ENCODE measurements at places on chromosomes 7 and 10.
A peak's percentile ranks its signal among the peaks of the same experiment; 100 is the strongest.

GRCh38 chr10:101536800-101537199 is 51.3 kb downstream of the POLL start:
- no peak for DNase-seq

GRCh38 chr10:132669208-132669861 is 116.6 kb downstream of the NKX6-2 start:
- DNase-seq, result no peak

- DNase-seq, result no peak
These were observed 64.5 kb upstream of the C10orf90 start for GRCh38 chr10:126734967-126735366.

GRCh38 chr10:4249841-4250586 is 465.0 kb upstream of the KLF6 start:
- DNase-seq, result no peak

DNA sequence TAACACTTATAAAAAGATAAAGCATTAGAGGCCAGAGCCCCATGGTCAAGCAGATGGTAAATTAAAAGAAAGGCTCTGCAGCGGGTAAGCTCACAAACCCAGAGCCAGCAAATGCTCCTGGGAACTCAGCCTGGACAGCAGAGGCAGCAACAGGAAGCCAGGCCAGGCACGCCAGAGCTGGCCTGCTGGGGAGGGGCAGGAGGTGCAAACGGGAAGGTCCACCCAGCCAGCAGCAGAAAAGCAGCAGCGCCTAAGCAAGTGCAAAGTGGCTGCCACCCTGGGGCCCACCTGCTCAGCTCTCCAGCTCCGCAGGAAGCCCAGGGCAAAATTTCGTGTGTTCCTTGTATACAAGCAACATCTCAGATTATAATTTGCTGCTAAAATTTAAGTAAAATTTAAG is 82.7 kb upstream of the GPR22 start:
- no peak for DNase-seq

DNA sequence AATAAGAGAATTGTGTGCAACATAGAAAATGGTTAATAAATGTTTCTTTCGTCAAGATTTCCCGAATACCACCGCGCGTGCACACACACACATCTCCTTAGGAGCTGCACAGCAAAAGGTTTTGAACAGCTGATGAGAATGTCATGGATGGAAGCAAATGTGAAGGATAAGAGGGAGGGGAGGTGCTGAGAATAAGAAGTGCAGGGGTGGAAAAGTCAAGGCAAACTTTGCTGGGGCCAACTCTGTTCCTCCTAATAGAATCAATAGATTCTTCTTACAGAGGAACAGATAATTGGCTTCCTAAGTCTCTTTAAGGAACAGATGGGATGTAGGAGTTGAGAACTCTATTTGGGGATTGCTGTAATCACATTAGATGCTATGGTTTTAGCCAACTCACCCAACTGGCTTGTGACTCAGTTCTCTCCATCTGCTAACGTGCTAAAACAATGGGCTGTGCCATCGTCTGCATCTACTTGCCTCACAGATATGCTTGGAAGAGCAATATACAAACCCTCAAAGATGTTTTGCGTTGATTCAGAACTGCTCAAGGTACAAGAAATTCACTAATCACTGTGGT is 408.2 kb upstream of the CELF2 start:
- DNase-seq, result no peak

GRCh38 chr7:126535176-126535575 is 717.6 kb downstream of the GRM8 start:
- DNase-seq, result no peak

DNA sequence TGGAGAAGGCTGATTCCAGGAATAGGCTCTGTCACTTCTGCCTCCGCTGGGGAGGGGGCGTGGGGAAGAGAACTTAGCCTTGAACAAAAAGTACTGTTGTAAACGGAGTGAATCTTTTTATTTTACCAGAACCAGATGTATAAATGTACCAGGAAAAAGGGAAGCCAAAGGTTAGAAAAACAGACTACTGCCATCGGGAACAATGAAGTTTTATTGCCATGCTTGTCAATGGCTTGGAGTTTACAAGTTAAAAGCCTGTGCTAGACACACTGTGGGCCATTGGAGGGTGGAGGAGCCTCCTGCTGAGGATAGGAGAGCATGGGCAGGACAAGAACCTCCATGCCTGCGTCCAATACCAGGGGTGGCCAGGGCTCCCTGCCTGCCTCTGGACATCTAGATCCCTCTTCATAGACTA is 161.7 kb upstream of the LYZL2 start:
- DNase-seq, result no peak

GRCh38 chr7:19725770-19726169 is 16.9 kb upstream of the POLR1F start:
- DNase-seq, result no peak

DNA sequence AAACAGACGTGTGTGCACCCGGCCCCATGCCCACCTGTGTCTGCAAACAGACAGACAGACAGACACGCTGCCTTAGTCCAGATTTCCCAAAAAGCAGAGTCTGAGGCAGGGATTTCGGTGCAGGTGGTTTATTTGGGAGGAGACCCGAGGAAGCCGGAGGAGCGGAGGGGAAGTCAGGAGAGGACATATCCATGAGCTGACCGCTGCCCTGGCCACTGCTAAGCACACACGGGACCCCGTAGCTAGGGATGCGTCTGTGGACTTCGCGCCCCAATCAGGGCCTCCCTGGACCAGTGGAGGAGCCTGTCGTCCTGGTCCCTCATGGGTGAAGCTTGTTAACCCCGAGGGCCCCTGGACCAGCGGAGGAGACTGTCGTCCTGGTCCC is 47.6 kb downstream of the FOXL3 start:
- DNase-seq, result no peak

DNA sequence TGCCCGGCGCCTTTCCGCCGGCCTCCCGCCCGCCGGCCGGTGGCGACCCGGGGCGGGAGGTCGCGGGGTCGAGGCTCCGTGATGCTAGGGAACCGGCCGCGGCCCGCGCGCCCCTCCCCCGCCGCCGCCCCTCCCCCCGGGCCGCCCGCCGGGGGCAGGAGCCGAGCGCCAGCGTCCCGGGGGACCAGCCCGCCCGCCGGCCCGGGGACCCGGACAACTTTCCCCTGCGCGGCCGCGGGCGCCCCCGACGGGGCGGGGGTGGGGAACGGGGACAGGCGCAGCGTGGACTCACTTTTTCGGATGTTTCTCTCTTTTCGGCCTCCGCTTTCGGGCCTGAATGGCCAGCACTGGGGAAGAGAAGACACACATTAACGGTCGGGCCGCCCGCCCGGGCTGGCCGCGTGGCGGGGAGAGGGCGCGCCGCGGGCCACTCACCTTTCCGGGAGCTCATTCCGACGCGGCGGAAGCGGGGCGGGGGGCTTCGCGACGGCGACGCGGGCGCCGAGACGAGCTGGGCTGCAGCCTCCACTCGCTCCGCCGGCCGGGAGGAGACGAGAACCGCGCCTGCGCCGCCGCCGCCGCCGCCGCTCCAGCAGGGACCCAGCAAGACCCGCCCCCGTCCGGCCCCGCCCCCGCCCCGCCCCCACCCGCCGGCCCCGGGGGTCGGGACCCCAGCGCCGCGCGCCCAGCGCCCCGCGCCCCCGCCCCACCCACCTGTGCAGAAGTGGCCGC is at the start of gene SRPK2:
SRPK2 (minus strand) TSS at position 566 of the 732 bp plus-strand sequence.
- DNase-seq, result peak; percentile 82

DNA sequence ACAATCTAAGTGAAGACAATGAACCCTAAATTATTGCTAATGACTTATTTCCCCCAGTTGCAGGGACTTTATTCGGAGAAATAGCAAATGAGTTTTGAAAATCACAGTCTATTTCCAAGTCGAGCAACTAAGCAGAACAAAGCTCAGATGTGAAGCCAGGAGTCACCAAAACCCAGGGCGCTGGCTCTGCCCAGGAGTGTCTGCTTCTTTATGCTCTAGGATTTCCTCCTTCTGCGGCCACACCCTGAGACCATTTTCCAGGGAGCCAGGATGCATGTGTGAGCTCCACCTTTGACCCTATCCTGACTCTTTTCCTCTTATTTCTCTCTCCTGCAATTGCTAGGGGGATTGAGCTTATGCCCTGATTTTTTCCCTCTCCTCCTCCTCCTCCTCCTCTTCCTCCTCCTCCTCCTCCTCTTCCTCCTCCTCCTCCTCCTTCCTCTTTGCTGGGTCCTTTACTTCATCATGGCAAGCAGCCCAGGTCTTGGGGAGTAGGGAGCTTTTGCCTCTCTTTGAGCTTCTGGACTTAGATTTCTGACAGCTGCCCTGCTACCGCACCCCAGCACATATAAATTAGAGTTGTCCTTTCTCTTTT is 234.4 kb downstream of the ARL4A start:
- no peak for DNase-seq

- DNase-seq, result no peak
These were observed 523.9 kb upstream of the NRP1 start for GRCh38 chr10:33858326-33858725.

DNA sequence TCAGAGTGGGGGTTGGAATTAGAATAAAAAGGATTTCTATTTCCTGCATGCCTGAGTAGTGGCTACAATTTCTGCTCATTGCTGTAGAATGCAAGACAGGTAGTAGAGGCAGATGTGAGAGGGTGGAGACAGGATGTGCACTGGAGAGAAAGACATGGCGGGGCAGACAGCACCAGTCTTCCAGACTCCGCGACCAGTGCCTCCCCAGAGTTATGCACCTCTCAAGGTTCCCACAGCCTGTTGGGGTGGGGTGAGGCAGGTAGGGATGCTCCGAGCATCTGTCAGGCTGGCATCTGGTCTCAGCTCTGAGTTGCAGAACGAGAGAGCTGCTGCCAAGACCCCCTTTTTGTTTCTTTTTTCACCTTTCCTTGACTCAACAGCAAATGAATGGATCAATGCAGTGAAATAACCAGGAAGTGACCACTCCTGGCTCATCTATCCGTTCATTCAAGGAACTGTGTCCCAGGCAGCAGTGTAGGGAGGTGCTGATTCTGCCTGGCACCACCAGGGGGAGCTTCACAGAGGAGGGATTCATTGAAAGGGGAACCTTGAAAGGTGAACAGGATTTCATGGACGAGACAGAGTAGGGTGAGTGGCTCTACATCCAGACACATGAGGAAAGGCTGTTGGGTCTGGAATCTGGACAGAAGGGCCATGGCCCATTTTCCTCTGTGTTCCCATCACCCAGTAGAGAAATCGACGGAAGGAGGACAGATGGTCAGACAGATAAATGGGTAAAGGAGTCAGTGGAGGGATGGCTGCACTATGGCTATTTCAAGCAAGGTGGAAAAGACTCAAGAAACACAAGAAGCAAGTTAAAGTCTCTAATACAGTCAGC is 17.2 kb upstream of the SLC18A3 start:
- peak; percentile 47 for DNase-seq

- no peak for DNase-seq
These were observed 90.6 kb downstream of the MTPN start for GRCh38 chr7:135886345-135887132.

DNA sequence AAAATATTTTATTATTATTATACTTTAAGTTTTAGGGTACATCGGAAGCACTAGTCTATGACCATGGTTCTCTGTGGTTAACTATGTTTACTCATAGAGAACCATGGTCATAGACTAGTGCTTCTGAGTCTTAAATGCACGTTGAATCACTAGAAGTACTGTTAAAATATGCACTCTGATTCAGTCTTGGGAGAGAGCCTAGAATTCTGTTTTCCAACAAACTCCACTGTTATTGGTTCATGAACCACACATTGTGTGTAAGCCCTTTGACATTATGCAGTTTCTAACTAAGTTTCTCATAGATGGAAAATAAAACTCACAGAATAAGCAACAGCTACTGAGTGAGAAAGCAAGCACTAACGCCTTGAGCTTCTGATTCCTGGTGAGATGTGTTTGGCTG is 1120.6 kb downstream of the SORCS1 start:
- DNase-seq, result no peak

DNA sequence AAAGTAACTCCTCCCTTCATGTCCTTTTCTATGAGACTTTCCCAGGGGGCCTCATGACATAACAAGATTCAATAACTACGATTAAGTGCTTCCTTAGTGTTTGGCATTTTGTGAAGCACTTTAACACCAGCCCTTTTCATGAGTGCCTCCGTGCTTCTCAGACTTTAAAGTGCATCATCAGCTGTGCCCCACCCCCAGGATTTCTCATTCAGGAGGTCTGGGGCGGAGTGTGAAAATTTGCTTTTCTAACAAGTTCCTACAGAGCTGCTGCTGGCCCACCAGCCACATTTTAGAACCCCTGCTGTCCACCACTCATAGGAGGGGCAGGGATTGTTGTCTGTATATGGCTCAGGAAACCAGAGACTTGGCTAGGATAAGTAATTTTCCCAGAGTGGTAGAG is 445.3 kb downstream of the LRMDA start:
- no peak for DNase-seq

DNA sequence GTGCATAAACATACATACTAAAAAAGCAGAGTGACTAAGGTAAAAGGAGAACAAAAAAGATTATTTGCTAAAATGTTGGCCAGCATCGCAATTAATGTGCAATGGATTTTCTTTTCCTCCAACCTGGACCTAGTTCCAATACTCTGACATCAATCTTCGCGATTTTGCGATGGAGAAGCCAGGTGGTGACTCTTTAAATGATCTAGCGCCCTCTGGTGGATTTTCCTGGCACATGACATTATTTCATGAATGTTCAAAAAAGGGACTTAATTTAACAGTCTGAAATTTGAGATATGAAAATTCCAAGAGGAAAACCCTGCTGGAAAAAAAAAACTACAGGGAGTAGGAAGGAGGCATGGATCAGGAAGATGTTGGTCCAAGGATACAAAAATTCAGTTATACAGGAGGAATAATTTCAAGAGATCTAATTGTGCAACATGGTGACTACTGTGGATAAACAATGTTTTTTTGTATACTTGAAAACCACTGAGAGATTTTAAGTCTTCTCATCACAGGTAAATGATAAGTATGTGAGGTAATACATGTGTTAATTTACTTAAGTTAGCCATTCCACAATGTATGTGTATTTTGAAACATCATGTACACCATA is 4.3 kb upstream of the KCNMA1 start:
- peak; percentile 31 for DNase-seq

DNA sequence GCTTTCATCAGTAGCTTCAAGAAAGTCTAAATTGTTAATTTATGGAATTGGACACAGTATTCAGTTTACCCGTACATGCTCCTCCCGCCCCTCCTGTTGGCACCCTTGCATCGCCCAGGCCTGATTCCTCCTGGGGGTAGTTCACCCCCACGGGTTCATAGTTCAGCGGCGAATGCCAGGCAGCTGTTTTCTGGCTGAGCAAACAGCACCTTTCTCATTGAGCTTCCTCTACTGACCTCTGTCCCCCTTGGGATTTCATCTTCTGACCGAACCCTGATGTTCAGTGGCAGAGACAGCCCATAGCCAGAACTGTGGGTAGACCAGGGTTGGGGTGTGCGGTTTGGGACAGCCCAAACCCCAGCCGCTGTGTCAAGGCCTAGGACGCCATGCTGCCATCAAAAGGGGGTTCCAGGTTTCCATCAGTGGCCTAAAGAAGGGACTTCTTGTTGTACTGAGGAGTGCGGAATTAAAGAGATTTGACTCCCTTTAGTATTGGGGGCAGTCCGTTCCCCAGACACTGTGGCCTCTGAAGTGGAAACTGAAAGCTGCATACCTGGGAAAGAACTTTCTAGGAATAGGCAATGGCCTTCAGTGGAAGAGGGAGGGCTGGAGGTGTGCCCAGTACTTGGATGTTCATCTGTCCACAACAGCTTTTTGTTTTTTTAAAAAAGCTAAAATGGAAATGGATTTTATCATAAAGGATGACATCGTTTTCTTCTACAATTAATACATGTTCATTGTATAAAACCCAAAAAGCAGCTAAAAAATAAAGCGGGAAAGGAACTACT is 19.0 kb downstream of the MDH2 start:
- no peak for DNase-seq

Measured in activated naive CD8-positive, alpha-beta T cell treated with anti-CD3 and anti-CD28 coated beads for 36 hours (primary cell).